ENCODE measurements at places on chromosomes 1 and 21.
A peak's percentile ranks its signal among the peaks of the same experiment; 100 is the strongest.

- ATAC-seq = peak; percentile 46
Observed at GRCh38 chr1:201279313-201279712, 4.0 kb upstream of the PKP1 start.

- ATAC-seq = no peak
Observed at GRCh38 chr21:34928637-34929036, 120.5 kb downstream of the RUNX1 start.

GRCh38 chr1:195934817-195935553 is 673.3 kb downstream of the KCNT2 start:
- ATAC-seq = no peak

DNA sequence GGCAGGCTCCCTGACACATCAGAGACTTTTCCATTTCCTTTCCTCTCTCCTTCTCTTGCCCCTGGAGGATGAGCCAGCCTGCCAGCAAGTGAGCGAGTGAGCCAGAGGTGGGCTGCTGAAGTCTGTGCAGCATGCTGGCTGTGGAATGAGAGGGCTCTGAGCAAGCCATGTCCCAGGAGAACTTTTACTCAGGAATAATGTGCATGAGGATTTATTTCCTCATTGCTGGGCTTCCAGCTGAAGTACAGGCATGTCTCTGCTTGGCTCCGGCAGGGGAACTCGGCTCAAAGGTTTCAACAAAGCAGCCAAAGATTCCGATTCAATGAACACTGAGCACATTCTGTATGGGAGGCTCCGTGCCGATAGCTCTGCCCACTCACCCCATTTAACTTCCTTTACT is 43.7 kb downstream of the UBIAD1 start:
- ATAC-seq = no peak

- ATAC-seq = no peak
Observed at GRCh38 chr21:31182231-31183140, 144.2 kb upstream of the KRTAP19-8 start.

DNA sequence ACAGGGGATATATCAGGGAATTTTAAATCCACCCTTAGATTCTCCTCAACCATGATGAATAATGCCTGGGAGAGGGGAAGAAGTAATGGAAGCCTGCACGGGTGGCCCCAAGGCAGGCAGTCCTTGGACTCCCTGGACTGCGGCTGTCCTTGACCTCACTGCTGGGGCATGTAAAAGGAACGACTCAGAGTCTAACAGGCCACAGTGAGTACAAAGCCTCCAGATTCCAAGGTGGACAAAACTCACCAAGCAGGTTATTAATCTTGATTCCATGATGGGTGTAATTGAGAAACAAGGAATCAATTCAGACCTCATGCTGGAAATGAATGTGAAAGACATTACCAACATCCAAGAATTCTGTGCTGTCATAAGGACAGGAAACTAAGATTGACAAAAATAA is 13.0 kb upstream of the ARHGAP29 start:
- no peak for ATAC-seq

DNA sequence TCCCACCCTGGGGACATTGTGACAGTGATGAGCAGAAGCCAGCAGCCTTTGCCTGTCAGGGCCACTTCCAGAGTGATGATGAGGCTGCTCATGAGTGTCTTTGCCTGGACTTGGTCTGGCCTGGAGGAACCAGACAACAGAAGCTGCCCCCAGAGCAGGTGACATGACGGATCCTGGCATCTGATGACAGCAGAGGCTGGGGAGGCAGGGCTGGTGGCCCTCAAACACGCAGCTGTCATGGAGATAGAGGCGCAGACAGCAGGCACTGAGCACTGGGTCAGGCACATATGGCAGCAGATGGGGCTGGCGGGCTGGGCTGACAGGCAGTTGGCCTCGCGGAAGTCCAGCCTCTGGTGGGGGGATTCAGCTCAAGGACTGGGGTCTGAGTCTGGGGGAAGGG is 66.4 kb upstream of the STUM start:
- no peak for ATAC-seq

DNA sequence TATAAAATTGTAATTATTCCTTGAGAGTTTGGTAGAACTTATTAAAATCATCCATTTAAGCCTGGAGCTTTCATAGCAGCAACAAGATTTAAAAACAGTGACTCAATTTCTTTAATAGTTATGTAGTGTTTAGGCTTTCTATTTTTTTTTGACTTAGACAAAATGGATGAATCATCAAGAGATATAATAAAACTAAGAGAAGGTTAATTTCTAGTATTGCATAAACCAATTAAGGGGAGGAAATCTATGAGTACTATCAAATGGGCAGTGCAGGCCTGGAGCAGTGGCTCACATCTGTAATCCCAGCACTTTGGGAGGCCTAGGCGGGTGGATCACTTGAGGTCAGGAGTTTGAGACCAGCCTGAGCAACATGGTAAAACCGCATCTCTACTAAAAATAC is 416.3 kb upstream of the USP24 start:
- no peak for ATAC-seq

- ATAC-seq = peak; percentile 64
Observed at GRCh38 chr1:155125946-155126555, 1.6 kb upstream of the EFNA1 start.

- ATAC-seq = peak; percentile 67
Observed at GRCh38 chr1:212166644-212167043, 118.6 kb upstream of the PPP2R5A start.

GRCh38 chr1:230549625-230550024 is 92.7 kb upstream of the COG2 start:
- ATAC-seq = no peak

GRCh38 chr1:44296806-44297205 is 58.3 kb downstream of the ERI3 start:
- ATAC-seq = no peak

All from gastroesophageal sphincter (tissue), 4 donors.